ENCODE measurements at places on chromosomes 3 and 15. TPM values are rescaled to one million over a fixed set of nuclear protein-coding genes. Genes with fewer than 3 reads are reported as not detected.

- no peak for DNase-seq
These were observed 9.3 kb upstream of the EPHB3 start for GRCh38 chr3:184552296-184552695.

XCR1 gene
- not detected for total RNA-seq

MAP3K13 gene
- total RNA-seq = 0.19 TPM

GRCh38 chr15:98304371-98304770 is 343.9 kb downstream of the ARRDC4 start:
- DNase-seq = no peak

LYZL4 gene
- total RNA-seq = not detected

GRCh38 chr3:5489536-5489935 is 302.0 kb downstream of the EDEM1 start:
- peak; percentile 74 for DNase-seq

DNA sequence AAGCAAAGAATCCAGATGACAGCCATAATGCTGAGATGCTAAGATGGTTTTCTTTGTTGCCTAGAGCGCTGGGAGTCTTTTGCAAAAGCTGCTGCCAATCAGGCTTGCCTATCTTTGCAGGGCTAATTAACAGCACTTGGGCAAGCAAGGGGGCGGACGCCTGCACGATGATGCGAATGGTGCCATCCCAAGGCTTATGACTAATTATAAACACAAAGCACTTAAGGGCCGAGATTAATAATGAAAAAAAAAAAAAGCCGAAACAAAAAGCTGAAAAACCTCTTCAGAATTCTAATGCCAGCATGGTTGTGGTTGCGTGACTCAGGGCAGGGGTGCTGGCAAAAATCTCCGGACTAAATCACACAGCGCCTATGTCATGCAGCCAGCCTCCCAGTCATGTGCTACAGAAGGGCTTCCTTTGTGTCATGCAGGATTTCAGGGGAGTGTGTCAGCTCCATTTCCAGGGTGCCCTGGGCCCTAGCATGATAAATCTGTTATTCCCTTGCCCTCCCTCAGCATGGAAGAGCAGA is 185.0 kb upstream of the ANKRD28 start:
- DNase-seq = no peak

DNA sequence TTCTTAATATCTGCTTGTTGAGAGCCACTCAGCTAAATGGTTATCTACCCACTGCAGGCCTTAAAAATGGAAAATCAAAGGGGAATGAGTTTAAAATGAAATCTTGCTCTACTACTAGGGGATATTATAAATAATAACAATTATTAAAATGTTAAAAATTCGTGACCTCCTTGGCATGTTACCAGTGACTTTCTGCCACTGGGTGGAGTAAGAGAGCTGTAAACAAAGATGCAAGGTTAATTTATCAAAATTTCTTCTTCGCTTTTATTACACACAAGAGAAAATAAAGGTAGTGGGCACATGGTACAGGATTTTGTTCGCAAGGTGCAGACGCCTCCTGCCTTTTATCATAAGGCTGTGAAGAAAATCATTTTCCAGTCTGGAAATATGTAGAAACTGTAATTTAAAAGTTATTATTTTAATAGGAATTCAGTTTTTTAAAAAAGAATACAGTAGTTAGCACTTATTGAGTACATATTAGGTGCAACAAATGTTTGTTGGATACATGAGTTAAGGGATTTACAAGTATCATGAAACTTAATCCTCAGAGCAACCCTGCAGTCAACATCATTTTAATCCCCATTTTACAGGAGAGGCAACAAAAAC is 272.6 kb downstream of the SUCLG2 start:
- peak; percentile 75 for DNase-seq

DNA sequence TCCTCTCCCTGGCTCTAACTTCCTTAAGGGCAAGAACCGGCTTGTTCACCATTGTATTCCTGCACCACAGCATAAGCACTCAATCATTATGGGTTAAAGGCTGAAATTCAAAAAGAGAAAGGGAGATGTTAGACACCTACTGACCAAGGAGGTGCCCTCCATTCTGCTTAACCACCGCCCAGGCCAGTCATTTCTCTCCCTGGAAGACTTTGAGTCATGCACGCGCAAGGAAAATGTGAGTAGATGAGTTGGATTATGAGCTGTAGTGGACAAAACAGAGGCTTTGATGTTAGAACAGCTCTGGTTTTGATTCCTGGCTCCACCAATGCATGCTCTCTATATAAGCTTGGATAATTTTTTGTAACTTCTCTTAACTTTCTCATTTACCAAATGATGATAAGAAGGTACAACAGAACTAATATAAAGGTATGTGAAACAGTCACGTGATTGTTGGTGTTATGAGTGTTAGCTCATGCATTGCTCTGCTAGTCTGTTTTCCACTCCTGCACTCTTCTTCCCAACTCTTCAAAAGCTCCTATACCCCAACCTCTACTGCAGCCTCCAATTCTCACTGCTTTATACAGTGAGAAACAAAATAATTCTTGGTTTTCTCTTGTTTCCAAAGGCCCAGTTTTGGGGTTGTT is 148.4 kb upstream of the ATP11B start:
- DNase-seq = no peak

DNA sequence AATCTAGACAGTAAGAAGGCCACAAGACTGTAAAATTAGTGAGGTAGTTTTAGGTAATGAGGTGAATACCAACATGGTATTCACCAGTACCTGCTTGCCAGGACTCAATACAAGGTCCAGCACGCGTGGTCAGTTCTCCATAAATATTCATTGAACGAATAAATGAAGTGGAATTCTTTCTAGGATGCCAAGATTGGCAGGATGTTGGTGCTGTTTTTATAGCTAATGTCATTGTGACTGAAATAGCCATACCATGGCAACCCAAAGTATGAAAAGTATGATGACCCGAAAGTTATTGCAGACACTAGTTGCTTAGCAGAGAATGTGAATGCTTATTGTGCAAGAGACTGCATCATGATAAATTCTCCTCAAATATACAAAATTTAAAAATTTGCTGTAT is 307.2 kb downstream of the KCNH8 start:
- no peak for DNase-seq

ADAMTS7 gene
- total RNA-seq = 0.75 TPM

DNA sequence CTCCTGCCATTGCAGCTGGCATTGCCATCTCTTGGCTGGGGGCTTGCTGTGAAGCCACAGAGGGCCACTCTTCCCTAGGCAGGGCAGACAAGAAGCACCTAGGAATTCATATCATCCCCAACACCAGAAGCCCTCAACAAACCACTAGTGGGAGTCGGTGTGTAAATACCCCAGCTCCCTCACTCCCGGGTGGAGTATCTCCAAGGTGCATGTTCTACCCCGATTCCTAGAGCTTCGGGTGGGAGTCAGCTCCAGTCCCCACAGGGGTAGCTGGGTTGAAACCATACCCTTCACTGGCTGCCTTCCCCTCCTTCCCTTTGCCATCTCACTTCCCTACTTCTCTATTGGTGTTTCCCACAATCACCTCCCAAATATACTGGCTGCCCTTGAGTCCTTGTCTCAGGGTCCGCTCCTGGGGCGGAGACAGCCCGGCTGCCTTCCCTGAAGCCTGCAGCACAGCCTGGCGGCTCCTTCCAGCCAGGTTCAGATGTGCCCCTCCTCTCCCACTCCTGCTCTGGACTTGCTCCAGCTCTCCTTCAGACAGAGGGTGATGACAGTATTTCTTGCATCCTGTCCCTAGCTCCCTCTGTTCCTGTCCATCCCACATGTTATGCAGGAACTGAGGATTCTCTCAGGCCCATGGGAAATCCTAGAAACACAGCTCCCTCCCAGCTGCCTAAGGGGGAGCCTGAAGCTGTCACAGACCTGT is 33.3 kb downstream of the FAM3D start:
- DNase-seq = no peak

NDN gene
- not detected for total RNA-seq

DNA sequence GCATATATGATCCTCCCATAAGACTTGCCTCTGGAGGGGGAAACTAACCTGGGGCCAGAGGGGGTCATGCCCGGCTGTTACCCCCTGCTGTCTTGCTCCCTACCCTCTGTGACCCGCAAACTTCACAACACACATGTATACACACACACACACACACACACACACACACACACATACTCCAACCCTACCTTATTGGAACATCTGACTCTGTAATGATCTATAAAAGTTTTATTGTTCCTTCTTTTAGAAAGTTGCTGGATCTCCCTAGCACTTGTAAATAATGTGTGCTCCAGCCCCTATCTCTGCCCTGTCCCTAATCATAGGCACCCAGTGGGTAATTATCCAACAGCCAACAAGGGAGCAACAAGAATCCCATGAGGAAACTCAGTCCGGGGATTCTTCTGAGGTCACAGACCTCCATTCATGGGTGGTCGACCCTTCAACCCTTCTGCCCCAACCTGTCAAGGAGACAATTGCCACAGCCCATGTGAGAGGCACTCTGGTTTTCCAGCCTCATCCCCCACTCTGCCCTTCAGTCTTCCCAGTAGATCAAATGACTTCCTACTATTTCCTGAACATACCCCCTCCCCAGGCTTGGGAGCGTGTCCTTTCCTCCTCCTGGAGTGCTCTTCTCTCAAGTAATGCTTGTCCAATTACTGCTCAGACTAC is 14.0 kb upstream of the TPM1 start:
- no peak for DNase-seq
